ENCODE measurements at places on chromosomes 5 and 9.
A peak's percentile ranks its signal among the peaks of the same experiment; 100 is the strongest.

DNA sequence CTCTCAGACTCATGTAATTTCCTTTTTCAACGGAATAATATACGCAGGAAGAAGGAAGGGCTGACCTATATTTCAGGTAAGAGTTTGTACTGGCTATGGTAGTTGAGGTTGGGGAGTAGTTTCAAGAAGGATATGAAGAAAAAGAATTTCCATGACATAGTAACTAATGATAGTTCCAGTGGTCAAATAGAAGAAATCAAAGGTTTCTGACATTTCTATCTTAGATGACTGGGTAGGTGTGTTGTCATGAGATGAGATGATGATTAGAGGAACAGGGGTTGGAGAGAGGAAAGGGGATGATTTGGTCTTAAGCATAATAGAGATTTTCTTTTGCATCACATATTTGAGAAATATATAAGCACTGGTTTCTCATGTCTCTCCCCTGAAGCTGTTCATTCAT lies 166.0 kb downstream of the SPATA31D1 start:
- no peak for DNase-seq

DNA sequence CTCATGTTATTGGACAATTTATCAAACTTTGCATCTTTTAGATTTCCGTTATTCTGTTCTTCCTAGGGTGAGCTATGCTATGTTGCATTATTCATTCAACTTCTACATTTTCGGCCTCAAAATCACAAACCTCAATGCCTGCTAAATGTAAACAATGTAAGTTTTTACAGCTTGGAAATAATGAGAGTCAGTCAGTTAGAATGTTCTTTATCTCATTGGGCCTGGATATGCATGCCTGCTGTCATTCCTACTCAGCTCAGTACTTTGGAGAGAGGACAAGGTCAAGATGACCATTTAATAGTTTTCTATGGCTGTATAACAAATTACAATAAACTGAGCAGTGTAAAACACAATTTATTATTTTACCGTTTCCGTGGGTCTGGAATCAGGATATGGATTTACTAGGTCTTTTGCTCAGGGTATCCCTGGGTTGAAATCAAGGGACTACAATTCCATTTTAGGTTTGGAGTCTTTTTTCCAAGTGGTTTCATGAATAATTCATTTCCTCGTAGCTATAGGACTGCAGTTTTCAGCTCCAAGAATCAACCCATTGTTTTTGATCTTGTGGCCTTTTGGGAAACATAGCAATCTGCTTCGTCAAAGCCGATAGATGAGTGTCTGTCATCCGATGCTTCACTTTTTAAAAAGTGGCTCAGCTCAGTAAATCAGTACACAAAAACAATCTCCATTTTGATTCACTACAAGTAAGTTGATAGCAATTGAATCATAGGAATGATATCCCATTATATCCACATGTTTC lies 1143.2 kb upstream of the CDH6 start:
- DNase-seq, result no peak

DNA sequence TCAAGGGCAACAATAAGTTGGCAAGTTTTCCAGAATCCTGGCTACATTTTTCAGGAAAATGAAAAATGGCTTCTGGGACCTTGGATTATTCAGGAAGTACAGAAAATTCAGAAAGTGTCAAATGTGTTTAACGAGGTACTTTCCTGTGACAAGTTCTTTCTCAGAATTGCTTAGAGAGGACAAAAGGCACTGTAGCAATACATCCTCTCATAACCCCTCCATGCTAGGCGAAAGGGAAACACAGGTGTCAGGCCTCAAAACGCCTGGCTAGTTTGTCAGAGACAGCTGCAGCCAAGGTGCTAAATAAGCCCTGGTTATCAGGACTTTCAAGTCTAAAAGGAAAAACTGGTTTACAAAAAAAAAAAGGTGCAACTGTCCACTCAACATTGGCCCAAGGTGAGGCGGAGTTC lies 115.2 kb downstream of the GNAQ start:
- no peak for DNase-seq

DNA sequence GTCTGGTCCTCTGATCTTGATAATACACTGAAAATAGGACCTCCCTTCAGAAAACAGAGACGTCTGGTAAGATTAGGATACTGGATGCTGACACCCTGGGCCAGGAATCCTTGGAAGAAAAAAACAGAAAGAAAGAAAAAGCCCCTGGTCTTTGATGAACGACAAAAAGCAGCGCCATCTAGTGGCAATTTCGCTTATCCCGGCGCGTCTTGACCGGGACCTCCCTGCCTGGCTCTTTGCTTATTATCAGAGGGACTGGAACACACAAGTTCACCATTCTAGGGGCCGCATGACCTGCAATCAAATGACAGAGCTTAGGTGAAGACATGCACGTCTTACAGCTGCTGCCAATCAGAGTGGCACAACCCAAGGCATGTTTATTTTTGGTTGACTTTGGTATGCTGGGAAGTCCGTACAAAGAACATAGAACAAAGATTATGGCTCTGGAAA lies 114.9 kb upstream of the NFIB start:
- DNase-seq, result peak; percentile 89

DNA sequence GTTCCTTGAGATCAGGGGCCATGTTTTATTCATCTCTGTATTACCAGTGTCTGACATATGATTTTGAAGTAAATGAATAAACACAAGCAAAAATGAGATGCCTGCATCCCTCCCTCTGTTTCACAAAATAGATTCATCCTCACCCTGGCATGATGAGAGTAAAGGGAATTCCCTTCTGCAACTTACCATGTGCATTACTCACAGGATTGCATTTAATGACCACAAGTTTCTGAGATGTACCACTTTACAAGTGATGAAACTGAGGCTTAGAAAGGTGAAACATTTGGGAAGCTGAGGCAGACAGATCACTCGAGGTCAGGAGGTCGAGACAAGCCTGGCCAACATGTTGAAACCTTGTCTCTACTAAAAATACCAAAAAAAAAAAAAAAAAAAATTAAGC lies 74.2 kb upstream of the TNFSF8 start:
- DNase-seq, result no peak

GRCh38 chr9:78101247-78101646 lies 69.6 kb upstream of the GNAQ start:
- no peak for DNase-seq

GRCh38 chr5:12661617-12662370 lies 757.5 kb upstream of the CTNND2 start:
- no peak for DNase-seq

GRCh38 chr5:178671602-178672144 lies 44.8 kb upstream of the CLK4 start:
- no peak for DNase-seq

DNA sequence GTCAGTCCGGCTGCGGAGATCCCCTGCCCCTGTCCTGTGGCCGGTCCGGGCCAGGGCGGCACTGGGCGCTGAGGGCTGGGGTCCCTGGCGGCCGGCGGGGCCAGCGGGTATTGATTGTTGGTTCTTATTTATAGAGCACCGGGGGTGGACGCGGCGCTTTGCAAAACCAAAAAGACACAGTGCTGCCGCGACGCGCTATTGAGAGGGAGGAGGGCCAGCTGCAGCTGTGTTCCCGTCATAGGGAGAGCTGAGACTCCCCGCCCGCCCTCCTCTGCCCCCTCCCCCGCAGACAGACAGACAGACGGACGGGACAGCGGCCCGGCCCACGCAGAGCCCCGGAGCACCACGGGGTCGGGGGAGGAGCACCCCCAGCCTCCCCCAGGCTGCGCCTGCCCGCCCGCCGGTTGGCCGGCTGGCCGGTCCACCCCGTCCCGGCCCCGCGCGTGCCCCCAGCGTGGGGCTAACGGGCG lies 2.5 kb downstream of the LRRC26 start:
- no peak for DNase-seq

GRCh38 chr5:134932508-134932907 lies 27.6 kb downstream of the PCBD2 start:
- no peak for DNase-seq

- no peak for DNase-seq
Observed at GRCh38 chr5:1312993-1313833, 18.3 kb upstream of the TERT start.

DNA sequence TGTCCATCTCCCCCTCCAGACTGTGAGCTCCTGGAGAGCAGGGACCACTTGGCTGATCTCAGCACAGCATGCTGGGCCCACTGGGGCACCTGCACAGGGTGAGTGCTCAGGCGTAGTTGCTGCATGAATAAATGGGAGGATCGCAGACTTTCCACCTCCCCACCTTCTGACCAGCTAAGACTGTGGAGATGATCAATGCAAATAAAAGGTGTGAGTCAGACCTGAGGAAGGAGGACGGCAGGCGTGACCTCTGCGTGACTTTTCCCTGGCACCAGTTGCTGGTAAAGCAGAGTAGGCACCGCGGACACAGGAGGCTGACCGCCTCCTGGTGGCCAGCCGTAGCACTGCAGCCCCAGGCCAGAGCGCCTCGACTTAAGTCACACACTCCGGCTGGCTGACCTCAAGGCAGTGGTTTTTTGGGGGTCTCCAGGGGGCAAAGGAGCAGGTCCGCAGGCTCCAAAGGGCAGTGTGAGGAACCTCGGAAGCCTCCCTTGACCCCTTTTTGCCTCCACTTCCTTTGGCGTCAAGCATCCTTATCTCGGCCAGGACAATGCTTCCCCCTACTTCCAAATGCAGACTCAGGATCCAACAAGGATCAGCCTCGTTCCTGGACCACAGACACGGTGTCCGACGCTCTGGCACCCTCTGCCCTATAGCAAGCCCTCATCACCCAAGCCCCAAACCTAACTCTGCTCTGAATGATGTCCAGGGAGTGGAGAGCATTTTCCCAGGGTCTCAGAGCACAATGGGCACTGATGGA lies 12.7 kb upstream of the TDRD7 start:
- peak; percentile 89 for DNase-seq

- DNase-seq, result peak; percentile 65
Observed at GRCh38 chr5:36875051-36875789, 1.3 kb upstream of the NIPBL start.

DNA sequence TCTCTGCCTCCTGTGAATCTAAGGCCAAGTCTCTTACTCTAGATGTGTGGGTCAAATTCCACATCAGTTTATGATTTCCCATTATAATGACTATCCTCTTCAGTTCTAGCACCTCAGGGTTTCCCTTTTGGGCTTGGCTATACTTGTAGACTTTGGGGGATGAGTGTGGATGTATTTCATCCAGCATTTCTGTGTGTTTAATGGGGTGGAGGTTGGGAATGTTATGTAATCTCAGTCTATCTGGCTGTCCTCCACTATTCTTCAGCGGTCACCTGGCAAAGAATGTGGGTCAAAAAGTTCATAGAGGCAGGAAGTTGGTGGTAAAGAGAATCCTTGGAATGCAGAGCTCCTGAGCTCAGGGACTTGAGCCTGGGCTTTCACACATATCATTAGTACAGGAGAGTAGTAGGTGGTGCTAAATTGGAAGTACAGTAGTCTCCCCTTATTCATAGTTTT lies 64.9 kb downstream of the CFAP95 start:
- no peak for DNase-seq

GRCh38 chr9:33946779-33947535 lies 101.7 kb downstream of the UBAP2 start:
- no peak for DNase-seq

DNA sequence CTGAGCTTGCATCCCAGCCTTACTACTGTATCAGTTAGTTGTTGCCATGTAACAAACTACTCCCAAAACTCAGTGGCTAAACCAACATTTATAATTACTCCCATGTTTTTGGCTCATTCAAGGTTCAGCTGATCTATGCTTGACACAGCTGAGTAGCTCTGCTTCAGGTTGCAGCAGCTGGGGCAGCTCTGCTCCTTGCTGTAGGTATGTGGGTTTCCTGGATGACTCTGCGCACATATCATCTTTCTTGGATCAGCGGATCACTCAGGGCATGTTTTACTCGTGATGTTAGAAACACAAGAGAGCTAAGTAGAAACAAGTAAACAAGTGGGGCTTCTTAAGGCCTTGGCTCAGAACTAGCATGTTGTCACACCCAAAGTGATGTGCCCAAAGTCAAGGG lies 15.1 kb downstream of the TEK start:
- no peak for DNase-seq

Measured in hepatocyte (in vitro differentiated cells).